Osteoblast (primary cell): ENCODE measurements at places on chromosomes 2 and 18. TPM values are rescaled to one million over a fixed set of nuclear protein-coding genes. Genes with fewer than 3 reads are reported as not detected.

Gene GREB1
- 1.1 and 1.2 TPM in 2 replicates for total RNA-seq

Gene SERPINB13
- under 0.01 TPM in 1 of 2 replicates, not detected in the other for total RNA-seq

Gene CNRIP1
- total RNA-seq: 43.4 and 46.3 TPM in 2 replicates

Gene ANKRD39
- total RNA-seq: 5.1 and 5.9 TPM in 2 replicates

DNA sequence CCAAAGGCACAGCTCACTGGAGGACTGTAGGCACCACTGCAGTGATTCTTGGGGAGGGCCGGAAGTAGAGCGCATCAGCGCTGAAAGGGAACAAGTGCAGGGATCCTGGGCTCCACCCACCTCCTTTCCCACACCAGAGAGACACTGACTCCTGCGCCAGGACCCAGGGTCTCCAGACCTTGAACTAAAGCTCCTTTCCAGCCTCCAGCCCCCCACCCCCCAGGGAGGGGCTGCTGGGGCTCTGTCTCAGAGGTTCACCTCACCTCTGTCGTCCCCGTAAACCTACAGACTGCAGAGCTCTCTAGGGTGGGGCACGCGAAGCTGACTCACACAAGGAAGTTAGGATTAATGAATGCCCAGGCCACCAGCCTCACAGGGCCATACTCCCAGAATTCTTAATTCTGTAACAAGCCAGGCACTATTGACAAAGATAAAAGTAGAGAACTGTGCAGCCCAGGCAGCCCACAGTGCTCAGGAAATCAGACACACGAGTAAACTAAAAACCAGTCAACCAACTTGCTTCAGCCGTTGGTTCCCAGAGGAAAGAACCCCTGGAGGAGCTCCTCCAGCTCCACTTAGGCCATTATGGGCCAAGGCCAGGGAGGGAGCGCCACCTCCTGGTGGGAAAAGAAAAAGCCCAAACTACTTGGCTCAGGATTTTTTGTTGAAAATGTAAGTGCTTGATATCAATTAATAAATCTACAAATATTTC lies 45.1 kb upstream of the ACAA2 start:
- H3K27ac ChIP-seq: no peak overlapping the region
- peak; percentile 97 for DNase-seq
- H3K36me3 ChIP-seq: no peaks in the 10 kb centered on the region
- no peaks in the 10 kb centered on the region for H3K4me1 ChIP-seq
- H3K4me3 ChIP-seq: no peak overlapping the region

GRCh38 chr2:30161929-30162706 lies 15.3 kb downstream of the YPEL5 start:
- H3K4me3 ChIP-seq: no peak overlapping the region
- no peaks in the 10 kb centered on the region for H3K27me3 ChIP-seq
- H3K4me1 ChIP-seq: no peaks in the 10 kb centered on the region
- peaks cover 41% of the 10 kb centered on the region for H3K36me3 ChIP-seq
- H3K27ac ChIP-seq: no peak overlapping the region

GRCh38 chr2:218257390-218257981 lies 3.3 kb upstream of the GPBAR1 start:
- H3K27ac ChIP-seq: peak overlapping the region; percentile 33
- no peaks in the 10 kb centered on the region for H3K27me3 ChIP-seq
- H3K4me1 ChIP-seq: peaks cover 23% of the 10 kb centered on the region
- no peak overlapping the region for H3K4me3 ChIP-seq
- H3K36me3 ChIP-seq: peaks cover 42% of the 10 kb centered on the region
- DNase-seq: peak; percentile 91

DNA sequence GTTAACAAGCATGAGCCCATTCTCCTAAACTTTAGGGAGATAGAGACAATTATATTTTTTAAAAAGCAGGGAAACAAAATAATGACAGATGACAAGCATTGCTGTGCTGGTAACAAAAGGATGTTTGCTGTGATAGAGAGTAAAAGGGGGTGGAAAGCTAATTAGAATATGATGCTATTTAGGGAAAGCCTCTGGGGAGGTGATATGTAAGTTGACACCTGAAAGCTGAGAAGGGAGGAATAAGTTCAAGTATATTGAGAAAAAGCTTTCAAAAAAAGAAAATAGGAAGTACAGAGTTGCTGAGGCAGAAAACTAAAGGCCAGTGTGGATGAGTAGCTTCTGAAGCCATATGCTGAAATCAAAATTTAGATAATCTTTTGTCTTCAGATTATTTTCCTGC lies 565.2 kb upstream of the NRXN1 start:
- no peak overlapping the region for H3K4me3 ChIP-seq
- H3K4me1 ChIP-seq: no peaks in the 10 kb centered on the region

DNA sequence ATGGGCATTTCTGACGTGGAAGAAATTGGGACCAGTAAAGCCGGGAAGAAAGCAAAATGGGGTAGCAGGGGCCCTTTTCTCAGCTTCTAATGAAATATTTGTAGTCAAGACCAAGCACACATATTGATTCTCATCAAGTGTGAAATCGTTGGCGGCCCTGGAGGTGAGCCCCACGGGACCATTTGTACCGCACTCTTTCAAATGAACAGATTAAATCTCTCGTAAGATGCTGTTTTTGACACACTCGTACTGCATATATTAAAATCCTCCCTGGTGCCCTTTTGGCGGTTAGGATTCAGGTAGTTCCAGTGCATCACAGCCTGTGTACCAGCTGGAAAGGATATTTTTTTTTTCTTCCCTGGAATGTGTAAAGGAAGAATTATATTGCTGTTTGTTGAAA lies 9.9 kb upstream of the MYL1 start:
- H3K4me1 ChIP-seq: no peaks in the 10 kb centered on the region
- no peak for DNase-seq
- no peaks in the 10 kb centered on the region for H3K27me3 ChIP-seq
- no peak overlapping the region for H3K4me3 ChIP-seq
- no peaks in the 10 kb centered on the region for H3K36me3 ChIP-seq
- H3K27ac ChIP-seq: no peak overlapping the region

GRCh38 chr2:181197140-181197760 lies 216.8 kb downstream of the UBE2E3 start:
- H3K27me3 ChIP-seq: no peaks in the 10 kb centered on the region
- no peak overlapping the region for H3K4me3 ChIP-seq
- no peaks in the 10 kb centered on the region for H3K36me3 ChIP-seq
- DNase-seq: no peak
- no peaks in the 10 kb centered on the region for H3K4me1 ChIP-seq

- peak; percentile 72 for DNase-seq
- H3K4me3 ChIP-seq: peak overlapping the region; percentile 63
- H3K4me1 ChIP-seq: peaks cover 72% of the 10 kb centered on the region
Observed at GRCh38 chr18:45728336-45729010, 4.5 kb downstream of the SLC14A1 start.

- peaks cover 15% of the 10 kb centered on the region for H3K4me1 ChIP-seq
- H3K36me3 ChIP-seq: no peaks in the 10 kb centered on the region
- H3K27ac ChIP-seq: peak overlapping the region; percentile 71
- no peaks in the 10 kb centered on the region for H3K27me3 ChIP-seq
- DNase-seq: no peak
Observed at GRCh38 chr2:187574969-187575750, 20.9 kb upstream of the TFPI start.

GRCh38 chr18:60372596-60372995 lies at the start of gene MC4R:
TSS of gene MC4R (minus strand) at chr18:60372775. CDS start at chr18:60372349, 426 bp downstream.
- peak within 1 kb of the TSS; percentile 46 for H3K4me3 ChIP-seq
- no peaks in the 10 kb centered on the region for H3K27me3 ChIP-seq
- no peaks in the 10 kb centered on the region for H3K36me3 ChIP-seq
- H3K4me1 ChIP-seq: peaks cover 3% of the 10 kb centered on the region
- H3K27ac ChIP-seq: no peak within 1 kb of the TSS
- DNase-seq: peak; percentile 79

- no peak for DNase-seq
- H3K27me3 ChIP-seq: no peaks in the 10 kb centered on the region
- peak overlapping the region; percentile 76 for H3K27ac ChIP-seq
- no peak overlapping the region for H3K4me3 ChIP-seq
Observed at GRCh38 chr2:205712508-205712907, 30.2 kb downstream of the NRP2 start.

DNA sequence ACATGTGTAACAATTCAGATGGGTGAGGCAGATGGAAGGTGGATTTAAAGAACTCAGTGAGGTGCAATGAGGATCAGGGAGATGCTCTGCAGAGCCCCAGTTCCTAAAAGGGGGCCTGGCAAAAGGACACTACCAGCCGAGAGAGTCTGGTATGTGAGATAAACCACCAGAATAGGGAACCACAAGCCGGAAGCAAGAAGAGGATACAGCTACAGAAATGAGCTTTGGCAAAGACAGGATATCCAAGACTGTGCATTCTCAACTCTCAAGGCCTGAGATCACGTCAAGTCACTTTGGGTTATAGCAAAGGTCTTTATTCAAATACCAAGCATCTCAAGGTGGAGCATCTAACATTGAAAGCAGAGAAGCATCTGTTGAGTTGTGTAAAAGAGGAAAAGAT lies 293.5 kb downstream of the ARHGAP15 start:
- H3K27ac ChIP-seq: no peak overlapping the region
- H3K27me3 ChIP-seq: no peaks in the 10 kb centered on the region
- DNase-seq: no peak
